ENCODE measurements at places on chromosomes 3 and 15.

GRCh38 chr3:163126115-163126514, 1629.5 kb downstream of the OTOL1 start:
- DNase-seq: no peak

GRCh38 chr3:145904138-145904537, 256.8 kb downstream of the PLOD2 start:
- DNase-seq: no peak

DNA sequence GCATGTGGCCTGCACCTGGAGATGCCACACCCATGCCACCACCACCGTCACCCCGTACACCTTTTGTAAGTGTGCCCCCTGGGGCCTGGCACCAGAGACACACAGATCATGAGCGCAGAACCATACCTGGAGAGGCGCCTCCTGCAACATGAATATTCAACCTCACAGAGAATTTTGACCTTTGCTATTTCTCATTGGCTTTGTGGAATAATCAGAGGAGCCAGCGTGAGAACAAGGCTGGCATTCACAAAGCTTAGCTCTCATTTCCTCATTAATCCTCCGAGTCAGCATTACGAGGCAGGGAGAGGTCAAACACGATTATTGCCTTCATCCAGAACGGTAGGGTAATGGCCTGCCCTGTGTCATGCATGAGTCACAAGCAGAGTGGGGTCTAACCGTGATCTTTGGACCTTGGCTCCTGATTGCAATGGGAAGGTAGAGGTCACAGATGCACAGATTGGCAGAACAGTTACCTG, 73.0 kb upstream of the POMGNT2 start:
- no peak for DNase-seq

GRCh38 chr3:38580450-38581382, 68.8 kb downstream of the SCN5A start:
- DNase-seq: no peak

DNA sequence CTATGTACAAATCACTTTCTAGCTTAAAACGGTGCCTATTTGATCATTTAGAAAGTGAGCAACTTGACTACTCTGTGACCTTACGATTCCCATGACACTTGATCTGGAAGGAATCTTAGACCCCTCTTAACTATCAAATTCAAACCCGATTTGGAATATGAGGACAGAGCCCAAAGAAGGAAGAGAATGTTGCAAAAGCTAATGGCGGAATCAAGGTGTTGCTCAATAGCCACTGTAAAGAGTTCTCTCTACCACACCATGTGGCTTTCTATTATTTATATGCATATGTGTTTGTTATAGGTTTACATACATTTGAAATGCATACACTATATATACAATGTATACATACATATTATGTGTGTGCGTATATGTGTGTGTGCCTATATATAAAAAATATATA, 39.9 kb downstream of the PYDC2 start:
- DNase-seq: no peak

- DNase-seq: no peak
Measured at GRCh38 chr15:65069779-65070546, 2.2 kb upstream of the RASL12 start.

DNA sequence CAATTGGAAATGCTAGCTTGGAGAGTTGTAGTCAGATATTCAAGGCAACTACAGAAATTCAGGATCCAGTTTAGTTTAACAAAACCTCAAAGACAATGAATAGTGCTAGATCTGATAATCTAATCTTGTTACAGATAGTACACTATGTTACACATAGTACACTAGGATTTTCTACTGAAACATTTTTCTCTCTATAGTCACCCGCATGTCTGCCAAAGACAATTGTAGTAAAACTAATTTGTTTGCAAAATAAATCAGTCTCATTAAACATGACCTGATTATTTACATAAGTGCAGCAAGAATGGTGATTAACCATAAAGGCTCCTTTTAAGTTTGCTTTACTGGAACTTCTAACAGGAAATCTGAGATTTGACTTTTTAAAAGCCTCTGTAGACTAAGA, 52.0 kb downstream of the ILDR1 start:
- DNase-seq: no peak

- no peak for DNase-seq
Measured at GRCh38 chr3:23701716-23702597, 103.8 kb upstream of the UBE2E1 start.

Data from head of caudate nucleus (tissue), 42 donors.